Gastrocnemius medialis (tissue), 4 donors: ENCODE measurements at places on chromosomes 7 and 10. TPM values are rescaled to one million over a fixed set of nuclear protein-coding genes. Genes with fewer than 3 reads are reported as not detected.

Gene PON1
- not detected for total RNA-seq

Gene POMZP3
- 8.1 TPM for total RNA-seq

Gene CDNF
- 18.3 TPM for total RNA-seq

Gene SPOCK2
- total RNA-seq: 3.4 TPM

Gene FBXO24
- not detected for total RNA-seq

Gene TMEM236
- total RNA-seq: 0.56 TPM

Gene POU6F2
- total RNA-seq: not detected

Gene NPSR1
- not detected for total RNA-seq

Gene SFTPA1
- not detected for total RNA-seq

Gene TMEM130
- total RNA-seq: not detected

Gene LEP
- not detected for total RNA-seq

Gene PDE6C
- not detected for total RNA-seq

DNA sequence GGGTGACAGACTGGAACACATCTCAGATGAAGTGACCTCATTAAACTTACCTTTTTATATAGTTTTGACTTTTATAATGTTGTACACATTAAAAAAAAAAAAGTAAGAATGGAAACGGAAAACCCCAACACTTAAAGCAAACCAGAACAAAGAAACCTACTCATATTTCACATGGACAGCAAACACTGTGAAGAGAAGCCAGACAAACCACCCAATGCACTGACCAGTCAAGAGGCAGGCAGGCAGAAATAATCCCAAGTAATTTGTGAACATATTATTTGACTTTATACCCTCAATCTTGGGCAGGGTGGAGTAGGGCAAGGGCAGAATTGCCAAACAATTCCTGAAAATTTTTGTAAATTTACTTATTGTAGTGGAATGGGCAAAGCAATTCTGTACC, 39.8 kb downstream of the WAPL start:
- no peak for DNase-seq
- peaks cover 4% of the 10 kb centered on the region for H3K4me1 ChIP-seq

DNA sequence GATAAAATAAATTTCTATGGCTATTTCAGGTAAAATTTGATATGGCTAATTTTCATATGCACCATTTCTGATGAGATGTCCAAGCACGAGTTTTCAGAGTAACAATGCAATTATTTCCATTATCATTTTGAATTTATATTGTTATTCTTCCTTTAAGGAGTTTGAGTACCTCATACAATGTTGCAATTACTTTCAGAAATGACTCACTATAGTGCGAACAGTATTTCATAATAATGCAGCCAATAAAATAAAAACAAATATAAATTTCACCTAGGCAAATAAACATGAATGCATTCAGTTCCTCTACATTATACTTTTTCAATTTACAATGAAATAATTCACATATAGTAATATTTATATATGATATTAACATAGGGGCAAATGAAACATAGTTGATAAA, 78.8 kb upstream of the LRRN3 start:
- no peaks in the 10 kb centered on the region for H3K36me3 ChIP-seq

DNA sequence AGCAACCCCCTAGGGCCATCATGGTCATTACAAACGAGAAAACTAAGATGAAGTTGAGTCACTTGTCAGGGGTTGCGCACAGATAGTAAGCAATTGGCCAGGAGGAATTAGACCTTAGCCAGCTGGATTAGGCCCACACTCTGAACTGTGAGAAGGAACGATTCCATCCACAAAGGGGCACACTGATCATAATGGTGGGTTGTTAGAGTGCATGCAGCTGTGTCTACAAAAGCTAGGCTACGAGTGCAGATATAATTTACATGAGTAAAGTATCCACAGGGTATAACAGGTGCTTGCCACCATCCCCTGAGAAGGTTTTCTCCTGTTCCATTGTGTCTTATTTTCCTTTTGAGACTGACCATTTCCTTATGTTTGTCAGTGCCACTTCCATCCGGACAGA, 16.6 kb upstream of the FAM170B start:
- no peaks in the 10 kb centered on the region for H3K36me3 ChIP-seq
- no peak overlapping the region for H3K4me3 ChIP-seq
- H3K27ac ChIP-seq: no peak overlapping the region
- H3K27me3 ChIP-seq: no peaks in the 10 kb centered on the region
- H3K4me1 ChIP-seq: no peaks in the 10 kb centered on the region

DNA sequence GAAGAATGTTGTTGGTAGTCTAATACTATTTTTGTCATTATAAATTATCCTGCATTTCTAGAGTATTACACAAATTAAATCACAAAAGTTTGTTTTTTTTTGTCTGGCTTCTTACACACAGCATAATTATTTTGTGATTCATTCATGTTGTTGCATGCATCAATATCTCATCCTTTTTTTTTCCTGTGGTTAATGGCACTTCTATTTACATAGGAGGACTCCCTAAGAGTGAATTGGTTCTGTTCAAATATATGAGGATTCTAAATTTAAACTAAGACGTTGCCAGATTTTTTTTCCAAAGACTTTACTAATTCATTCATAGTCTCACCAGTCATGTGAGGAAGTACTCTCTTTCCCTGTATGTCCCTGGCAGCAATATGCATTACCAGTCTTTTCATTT, 303.3 kb downstream of the GPR37 start:
- H3K27ac ChIP-seq: no peak overlapping the region
- H3K4me3 ChIP-seq: no peak overlapping the region
- no peaks in the 10 kb centered on the region for H3K4me1 ChIP-seq
- H3K27me3 ChIP-seq: no peaks in the 10 kb centered on the region
- H3K36me3 ChIP-seq: no peaks in the 10 kb centered on the region

- H3K4me1 ChIP-seq: no peaks in the 10 kb centered on the region
- no peak for DNase-seq
- no peaks in the 10 kb centered on the region for H3K27me3 ChIP-seq
These were observed 381.2 kb downstream of the SFMBT2 start for GRCh38 chr10:7029672-7030071.

- peaks cover 14% of the 10 kb centered on the region for H3K4me1 ChIP-seq
- H3K27me3 ChIP-seq: no peaks in the 10 kb centered on the region
- peak overlapping the region; percentile 94 for H3K27ac ChIP-seq
- H3K36me3 ChIP-seq: no peaks in the 10 kb centered on the region
These were observed 1.5 kb downstream of the SEM1 start for GRCh38 chr7:96707901-96708774.

DNA sequence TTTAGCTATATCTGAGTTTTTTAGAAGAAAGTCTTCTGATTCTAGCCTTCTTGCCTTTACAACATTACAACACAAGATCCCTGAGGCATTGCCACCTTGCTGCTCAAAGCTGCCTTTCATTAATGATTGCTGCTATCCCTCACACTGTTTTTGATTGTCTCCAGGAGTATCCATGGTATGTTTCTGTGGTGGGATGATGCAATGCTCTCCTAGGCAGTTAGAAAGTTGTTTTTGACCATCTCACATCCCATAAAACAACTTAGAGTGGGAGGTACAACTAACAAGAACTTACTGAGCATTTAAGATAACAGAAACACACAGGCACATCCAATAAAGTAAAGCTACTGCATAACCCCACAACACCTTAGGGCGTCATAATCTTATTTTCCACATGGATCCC, 1156.0 kb upstream of the LRRTM3 start:
- H3K4me1 ChIP-seq: no peaks in the 10 kb centered on the region
- H3K27me3 ChIP-seq: no peaks in the 10 kb centered on the region
- H3K27ac ChIP-seq: no peak overlapping the region

- no peak overlapping the region for H3K27ac ChIP-seq
- no peaks in the 10 kb centered on the region for H3K4me1 ChIP-seq
- H3K36me3 ChIP-seq: no peaks in the 10 kb centered on the region
- no peak for DNase-seq
- peaks cover 37% of the 10 kb centered on the region for H3K27me3 ChIP-seq
These were observed 2.4 kb upstream of the ADARB2 start for GRCh38 chr10:1739751-1740150.

DNA sequence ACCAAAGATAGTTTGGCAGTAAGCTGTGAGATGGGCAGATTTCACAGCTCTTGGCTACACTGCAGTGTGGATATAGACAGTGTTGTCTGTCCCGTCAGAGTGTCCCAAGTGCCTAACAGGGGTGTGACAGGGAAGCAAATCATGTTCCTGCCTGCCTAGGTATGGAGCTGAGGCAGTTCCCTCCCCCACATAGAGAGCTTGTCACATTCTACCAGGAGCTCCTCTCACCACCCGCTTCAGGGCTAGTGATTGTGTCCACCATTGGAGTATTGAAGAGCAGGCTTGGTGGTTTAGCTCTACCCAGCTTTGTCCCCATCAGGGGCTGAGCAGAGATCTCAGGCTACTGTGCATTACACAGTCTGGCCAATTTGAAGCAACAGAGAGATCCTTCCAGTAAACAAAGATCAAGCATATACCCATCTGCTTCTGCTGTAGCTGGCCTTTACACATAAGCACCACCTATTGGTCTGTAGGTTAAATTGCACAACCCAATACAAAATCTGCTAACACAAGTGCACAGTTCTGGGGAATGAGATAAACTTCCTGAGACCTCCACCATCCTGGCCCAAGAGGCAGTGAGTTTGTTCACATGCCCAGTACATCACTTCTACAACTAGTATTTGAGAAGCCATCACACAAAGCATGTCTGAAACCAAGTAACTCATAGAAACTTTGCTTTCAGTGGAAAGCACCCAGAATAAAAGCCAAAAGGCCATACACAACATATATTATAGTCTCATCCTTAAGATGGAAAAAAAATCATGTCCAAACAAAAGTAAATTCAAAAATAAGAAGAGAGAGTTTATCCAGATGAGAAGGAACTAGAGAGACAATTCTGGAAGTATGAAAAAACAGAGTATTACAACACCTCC, 67.3 kb downstream of the GLCCI1 start:
- no peak for DNase-seq
- H3K27ac ChIP-seq: no peak overlapping the region
- no peak overlapping the region for H3K4me3 ChIP-seq
- H3K36me3 ChIP-seq: no peaks in the 10 kb centered on the region

- no peak overlapping the region for H3K27ac ChIP-seq
- no peaks in the 10 kb centered on the region for H3K36me3 ChIP-seq
- no peaks in the 10 kb centered on the region for H3K4me1 ChIP-seq
- H3K4me3 ChIP-seq: no peak overlapping the region
These were observed 85.4 kb upstream of the CHCHD3 start for GRCh38 chr7:133167300-133167699.

DNA sequence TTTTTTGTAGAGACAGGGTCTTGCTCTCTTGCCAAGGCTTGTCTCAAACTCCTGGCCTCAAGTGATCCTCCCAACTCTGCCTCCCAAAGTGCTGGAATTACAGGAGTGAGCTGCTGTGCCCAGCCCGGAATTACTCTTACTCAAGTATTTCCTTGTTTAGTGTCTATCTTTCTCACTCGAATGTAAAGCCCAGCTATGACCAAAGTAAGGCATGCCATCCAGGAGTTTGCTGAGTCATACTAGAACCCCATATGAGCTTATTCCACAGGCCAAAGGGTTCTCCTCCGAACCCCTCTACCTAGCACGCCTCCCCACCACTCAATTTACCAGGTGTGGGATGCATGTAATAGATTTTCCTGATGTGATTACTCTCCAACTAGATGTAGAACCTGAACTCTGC, 166.6 kb upstream of the AUTS2 start:
- H3K36me3 ChIP-seq: no peaks in the 10 kb centered on the region
- DNase-seq: no peak
- H3K27me3 ChIP-seq: no peaks in the 10 kb centered on the region
- H3K4me1 ChIP-seq: no peaks in the 10 kb centered on the region

GRCh38 chr7:77837275-77837674, 38.7 kb downstream of the PHTF2 start:
- H3K4me3 ChIP-seq: no peak overlapping the region
- H3K27me3 ChIP-seq: no peaks in the 10 kb centered on the region
- H3K27ac ChIP-seq: peak overlapping the region; percentile 70
- peaks cover 50% of the 10 kb centered on the region for H3K4me1 ChIP-seq

GRCh38 chr7:55501611-55502010, 70.7 kb downstream of the VOPP1 start:
- H3K36me3 ChIP-seq: no peaks in the 10 kb centered on the region
- no peak for DNase-seq

DNA sequence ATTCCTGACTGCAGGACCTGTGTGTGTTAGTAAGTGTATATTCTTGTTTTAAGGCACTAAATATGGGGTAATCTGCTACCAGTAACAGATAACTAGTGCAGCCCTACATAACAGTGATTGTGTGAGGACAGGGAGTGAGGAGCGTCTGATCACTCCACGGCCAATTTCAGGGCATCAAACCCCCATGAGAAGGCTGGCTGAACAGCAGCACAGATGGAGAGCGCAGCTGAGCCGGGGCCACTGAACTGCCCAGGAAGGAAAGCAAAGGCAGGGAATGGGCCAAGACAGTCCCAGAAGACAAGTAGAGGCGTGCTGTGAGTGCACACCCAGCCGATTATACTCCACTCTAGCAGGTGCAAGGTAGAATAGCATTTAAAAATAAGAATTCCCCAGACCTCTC, 157.1 kb upstream of the CHST15 start:
- H3K4me1 ChIP-seq: peaks cover 14% of the 10 kb centered on the region
- DNase-seq: no peak
- H3K27me3 ChIP-seq: no peaks in the 10 kb centered on the region
- H3K36me3 ChIP-seq: no peaks in the 10 kb centered on the region

- H3K4me1 ChIP-seq: no peaks in the 10 kb centered on the region
- H3K36me3 ChIP-seq: no peaks in the 10 kb centered on the region
- DNase-seq: no peak
- peaks cover 12% of the 10 kb centered on the region for H3K27me3 ChIP-seq
- H3K27ac ChIP-seq: no peak overlapping the region
- no peak overlapping the region for H3K4me3 ChIP-seq
These were observed 651 bp downstream of the MYO3A start for GRCh38 chr10:25934621-25935139.

GRCh38 chr7:138900035-138900828, 81.0 kb downstream of the KIAA1549 start:
- no peak overlapping the region for H3K27ac ChIP-seq
- H3K4me3 ChIP-seq: no peak overlapping the region
- no peaks in the 10 kb centered on the region for H3K4me1 ChIP-seq
- H3K36me3 ChIP-seq: no peaks in the 10 kb centered on the region

DNA sequence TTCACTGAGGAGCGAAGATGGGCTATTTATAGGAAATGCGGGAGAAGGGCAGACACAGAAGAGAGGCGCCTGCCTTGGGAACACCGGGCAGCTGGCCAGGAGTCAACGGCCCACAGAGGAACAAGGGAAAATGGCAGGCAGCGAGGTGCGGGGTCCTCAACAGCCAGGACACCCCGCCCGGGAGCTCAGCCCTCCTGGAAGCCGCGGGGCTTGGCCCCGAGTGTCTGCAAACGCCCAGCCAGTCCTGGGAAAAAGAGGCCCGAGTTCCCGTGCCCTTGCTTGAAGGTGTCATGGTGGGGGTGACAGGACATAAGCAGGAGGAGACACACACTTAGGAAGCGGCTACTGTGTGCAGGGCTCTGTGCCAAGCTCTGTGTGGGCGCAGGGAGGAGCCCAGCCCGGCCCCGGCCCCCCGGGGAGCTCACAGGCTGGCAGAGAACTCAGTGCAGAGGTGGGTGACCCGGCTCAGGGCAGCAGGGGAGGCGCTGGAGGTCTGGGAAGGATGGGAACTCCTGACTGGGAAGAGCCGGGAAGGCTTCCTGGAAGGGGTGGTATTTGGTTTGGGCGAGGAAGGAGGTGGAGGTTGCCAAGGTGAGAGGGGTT, 79.9 kb downstream of the ELFN1 start:
- H3K4me3 ChIP-seq: no peak overlapping the region
- H3K27me3 ChIP-seq: peaks cover 8% of the 10 kb centered on the region
- H3K36me3 ChIP-seq: no peaks in the 10 kb centered on the region
